ENCODE measurements at places on chromosomes 3 and 15. TPM values are rescaled to one million over a fixed set of nuclear protein-coding genes. Genes with fewer than 3 reads are reported as not detected.

The CMTM6 gene
- polyA plus RNA-seq = 31.2 TPM

DNA sequence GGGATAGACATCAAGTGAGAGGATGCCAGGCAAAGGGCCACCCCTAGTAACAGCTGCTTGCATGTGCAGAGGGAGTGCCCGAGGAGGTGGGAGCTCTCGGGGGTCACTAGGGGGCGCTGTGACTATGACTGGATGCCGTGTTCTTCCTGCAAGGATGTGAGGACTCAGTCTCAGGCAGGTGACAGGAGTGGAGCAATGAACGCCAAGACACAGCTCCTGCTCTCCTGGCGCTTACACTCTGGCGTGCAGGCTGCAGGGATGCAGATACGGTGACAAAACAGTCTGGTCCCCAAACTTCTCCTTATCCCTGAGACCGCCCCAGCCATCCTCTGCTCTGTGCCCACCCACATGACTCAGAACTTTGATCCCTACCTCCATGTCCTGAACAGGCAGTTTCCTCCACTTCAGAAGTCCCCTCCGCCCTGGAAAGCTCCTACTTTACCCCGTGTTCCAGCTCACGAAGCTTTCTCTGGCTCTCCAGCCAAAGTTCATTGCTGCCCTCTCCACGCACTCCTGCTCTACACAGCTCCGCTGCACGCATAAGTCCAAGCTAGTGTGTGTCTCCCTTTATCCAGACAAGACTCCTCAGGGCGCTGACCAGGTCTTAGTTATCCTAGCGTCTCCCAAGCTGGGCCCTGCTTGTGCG, 14.7 kb downstream of the RHOV start:
- DNase-seq = peak; percentile 66

DNA sequence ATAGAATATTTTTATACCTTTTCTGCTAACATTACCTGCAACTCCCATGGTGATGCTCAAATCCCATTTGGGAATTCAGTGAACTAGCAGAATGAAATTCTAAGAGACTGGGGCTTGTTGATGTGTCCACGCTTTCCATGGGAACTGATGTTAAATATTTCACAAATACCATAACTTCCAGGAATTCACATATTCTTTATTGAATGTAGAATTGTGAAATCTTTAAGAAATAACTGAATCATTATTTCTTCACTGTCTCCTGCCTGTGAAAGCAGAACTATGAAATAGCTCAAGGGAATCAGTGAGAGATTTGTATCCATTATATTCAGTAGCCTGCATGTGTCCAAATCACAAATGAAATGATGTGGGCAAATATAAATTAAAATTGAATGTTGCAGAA, 130.8 kb downstream of the SERPINI1 start:
- DNase-seq = no peak

GRCh38 chr3:3280396-3280795, 100.9 kb upstream of the CRBN start:
- no peak for DNase-seq

The GP5 gene
- 0.39 TPM for polyA plus RNA-seq

DNA sequence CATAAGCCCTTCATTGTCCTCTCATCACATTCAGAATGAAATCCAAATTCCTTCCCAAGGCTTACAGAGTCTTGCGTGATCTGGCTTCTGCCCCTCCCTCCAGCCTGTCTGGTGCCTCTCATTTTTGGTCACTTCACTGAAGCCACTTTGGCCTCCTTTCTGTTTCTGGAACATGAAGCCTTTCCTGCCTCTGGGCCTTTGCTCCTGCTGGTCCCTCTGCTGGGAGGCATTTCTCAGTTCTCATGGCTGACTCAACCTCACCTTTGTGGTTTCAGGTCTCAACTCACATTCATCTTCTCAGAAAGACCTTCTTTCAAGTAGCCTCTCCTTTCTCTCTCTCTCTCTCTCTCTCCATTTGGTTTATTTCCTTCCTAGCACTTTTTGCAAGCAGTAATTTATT, 43.9 kb upstream of the BHLHE40 start:
- no peak for DNase-seq

- no peak for DNase-seq
Measured at GRCh38 chr3:160099834-160100233, 111.2 kb downstream of the IL12A start.

DNA sequence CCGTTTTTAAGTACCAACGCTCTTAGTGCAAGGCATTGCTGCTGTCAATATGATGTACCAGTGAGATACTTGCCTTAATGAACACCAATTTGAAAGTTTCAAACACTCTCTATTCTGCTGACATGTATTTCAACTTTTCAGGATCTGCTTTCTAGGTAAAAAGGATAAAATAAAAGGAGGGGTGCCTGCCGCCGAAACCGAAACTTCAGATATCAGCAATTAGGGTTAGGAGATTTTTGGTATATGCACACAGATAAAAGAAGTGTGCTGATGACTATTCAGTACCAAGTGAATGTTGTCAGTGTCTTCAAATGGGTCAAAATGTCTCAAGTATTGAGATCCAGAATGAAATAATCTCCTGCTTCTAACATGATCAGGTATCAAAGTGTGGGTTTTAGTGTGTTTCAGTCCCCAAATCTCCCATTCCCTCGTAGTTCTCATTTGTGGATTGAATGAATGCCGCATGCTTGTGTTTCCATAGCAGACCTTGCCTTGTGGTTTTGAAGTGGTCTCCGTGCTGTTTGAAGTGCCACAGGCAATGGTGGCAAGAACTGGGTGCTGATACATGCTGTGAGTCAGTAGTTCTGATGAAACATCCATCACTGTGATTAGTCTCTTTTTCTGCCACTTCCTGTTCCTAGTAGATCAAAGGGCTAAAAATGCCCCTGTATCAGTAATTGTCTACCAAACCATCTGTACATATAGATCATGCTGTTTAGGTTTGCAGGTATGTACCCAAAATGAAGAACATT, 22.5 kb downstream of the CHST14 start:
- no peak for DNase-seq

DNA sequence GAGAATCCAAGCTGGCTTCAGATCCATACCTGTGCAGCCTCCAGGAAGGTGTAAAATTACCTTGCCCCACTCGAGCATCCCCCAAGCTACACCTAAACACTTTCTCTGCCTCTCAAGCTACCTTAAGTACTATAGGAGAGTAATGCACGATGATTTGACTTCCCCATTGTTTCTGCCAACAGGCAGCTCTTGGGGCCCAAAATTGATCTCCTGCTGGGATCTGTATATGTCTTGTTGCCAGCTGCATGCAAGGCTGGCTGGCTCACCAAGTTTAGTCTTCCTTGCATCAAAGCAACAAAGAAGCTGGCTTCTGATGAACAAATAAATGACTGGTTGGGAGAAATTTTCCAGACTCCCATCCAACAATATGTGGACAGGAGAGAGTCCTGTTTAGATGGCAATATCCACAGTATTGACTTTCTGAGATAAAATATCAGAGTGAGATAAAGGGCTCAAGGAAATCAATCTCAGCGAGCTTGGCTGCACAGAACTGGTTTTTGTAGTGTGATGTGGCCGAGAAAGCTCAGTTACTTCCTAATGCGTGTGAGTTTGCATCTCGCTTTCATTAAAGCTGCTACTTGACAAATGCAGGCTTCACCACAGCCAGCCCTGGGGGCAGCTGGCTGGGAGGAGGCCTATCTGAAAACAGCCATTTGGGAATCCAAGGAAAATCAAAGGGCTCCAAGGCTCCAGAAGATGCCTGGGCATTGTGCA, 140.7 kb downstream of the MINAR1 start:
- no peak for DNase-seq

DNA sequence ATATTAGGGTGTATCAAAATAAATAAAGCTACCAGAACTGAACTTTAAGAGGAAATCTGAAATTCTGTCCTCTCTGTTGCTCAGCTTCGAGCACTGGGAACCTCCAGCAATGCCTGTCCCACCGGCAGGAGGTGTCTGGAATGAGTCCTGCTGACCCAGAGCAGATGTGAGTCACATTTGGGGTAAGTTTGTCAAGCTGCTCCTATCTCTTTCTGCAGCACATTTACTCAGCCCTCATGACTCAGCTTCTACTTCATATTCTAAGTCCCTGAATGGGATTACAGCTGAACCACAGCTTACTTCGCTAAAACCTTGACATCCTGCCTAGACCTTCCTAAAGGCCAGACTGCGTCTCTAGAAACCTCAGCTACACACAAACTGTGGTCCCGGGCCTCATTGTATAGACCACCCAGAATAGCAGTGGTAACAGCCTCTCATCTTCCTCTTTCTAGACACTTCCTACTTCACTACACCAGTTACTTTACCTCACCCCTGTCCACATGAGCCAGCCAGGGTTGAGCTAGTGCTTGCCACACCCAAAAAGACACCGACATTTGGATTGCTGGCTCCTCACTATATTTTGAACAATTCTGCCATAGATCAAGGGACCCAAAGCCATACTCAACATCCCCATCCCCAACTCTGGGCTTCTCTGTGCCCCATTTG, 109.6 kb upstream of the TMCO5A start:
- peak; percentile 5 for DNase-seq

DNA sequence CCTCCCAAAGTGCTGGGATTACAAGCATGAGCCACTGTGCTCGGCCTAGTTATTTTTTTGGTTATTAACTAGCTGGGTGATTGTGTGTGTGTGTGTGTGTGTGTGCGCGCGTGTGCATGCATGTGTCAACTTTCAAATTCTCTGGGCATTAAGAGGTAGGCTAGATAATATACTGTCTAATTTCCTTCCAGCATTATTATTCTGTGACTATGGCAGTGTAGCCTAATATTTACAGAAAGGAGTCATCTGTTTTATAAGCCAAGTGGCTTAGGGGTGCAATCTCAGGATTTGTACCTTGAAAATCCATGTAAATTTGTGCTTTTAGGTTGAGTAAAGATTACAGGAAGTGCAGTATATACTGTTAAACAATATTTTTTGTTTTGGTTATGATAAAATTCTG, 85.1 kb upstream of the ZBTB20 start:
- no peak for DNase-seq

The ADGRG7 gene
- not detected for polyA plus RNA-seq

The STARD9 gene
- polyA plus RNA-seq = 16.2 TPM

Measured in muscle of back (tissue), 13 donors.